T-helper 1 cell (primary cell): ENCODE measurements at places on chromosomes 12 and 14.

GRCh38 chr14:75077794-75078193, 8.4 kb downstream of the ZC2HC1C start:
- DNase-seq: no peak

- DNase-seq: no peak
Observed at GRCh38 chr12:79373896-79374499, 316.8 kb downstream of the PAWR start.

DNA sequence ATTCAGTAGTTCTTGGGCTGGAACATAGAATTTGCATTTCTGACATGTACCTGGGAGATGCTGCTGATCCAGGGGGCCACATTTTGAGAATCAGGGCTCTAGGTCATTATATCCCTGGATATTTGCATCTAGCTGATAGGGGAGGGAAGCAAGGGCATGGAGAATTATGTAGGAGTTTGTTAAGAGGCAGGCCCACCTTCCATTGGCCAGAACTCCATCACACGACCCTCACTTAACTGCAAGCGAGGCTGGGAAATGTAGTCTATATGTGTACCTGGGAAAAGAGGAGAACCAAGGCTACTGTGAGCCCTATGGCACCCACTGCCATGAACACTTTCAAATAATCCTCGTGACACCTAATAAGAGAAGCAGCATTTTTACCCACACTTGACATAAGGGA, 657.6 kb downstream of the MED13L start:
- no peak for DNase-seq

DNA sequence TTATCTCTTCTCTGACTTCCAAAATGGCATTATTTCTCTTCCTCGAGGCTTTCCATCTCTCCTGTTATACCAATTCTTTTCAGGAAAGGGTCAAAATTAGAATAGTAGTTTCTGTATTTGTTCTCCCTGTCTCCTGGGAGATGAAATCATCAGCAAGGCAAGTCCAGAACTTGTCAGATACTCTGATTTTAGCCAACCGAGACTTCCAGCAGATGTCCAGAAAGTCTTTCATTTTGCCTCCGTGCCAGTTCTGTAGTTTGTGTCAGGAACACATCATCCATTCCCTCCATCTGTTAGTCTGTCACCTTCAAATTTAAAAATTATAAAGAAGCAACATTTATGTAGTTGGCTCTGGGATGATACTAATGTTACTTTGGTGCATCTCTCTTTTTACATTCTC, 275.7 kb downstream of the CCDC59 start:
- DNase-seq: no peak

DNA sequence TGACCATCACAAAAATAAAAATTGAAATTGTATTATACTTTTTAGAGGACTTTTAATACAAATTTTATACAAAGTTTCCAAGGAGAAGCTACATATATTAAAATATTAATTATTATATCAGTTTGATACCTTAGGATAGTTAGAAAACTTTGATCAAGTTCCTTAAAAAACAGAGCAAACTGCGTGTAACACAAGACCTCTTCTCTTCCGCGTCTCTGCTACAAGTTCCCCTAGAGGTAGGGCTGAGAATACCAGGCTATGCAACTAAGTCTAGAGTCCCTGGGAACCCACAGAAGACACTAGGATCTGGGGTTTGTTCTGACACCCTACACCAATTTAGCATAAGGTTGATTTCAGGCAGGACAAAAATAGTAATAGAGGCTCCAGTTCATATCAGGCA, 319.0 kb downstream of the FOXG1 start:
- no peak for DNase-seq

DNA sequence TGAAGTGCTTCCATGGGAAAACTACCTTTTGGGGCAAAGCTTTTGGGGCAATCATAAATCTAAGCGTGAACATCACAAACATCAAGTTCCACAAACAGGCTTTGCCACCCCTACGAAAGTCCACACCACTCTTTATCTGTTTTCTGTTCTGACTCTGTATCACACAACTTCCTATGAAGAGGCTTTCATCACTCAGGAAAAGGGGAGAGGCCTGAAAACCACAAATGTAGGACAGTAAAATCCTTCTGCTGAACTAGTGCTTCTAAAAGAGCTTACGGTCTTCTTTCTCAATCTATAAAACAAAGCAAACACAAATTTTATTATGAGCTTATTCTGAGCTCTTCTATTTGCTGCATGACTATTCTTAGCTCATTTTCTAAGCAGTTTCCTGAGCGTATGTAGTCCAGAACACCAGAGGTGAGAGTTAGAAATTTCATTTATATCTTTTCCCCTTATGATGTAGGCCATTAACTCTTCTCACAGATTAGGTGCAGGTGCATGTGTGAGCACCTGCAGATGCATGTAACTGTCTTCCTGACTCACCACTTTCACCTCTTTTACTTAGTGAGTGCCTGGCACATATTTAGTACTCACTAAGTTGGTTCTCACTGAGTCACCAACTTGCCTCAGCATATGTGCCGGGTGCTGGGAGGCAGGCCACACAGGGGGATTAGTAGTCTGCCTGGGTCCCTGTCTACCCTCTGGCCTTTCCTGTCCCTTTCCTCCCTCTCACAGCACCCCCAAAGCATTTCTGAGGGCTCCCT, 32.9 kb upstream of the SYCP3 start:
- DNase-seq: peak; percentile 27

GRCh38 chr12:26771861-26772260, 61.1 kb downstream of the ITPR2 start:
- DNase-seq: no peak

- no peak for DNase-seq
Observed at GRCh38 chr14:84492685-84493084, 1037.3 kb upstream of the FLRT2 start.

GRCh38 chr12:25058658-25059058, 109.8 kb upstream of the BCAT1 start:
- no peak for DNase-seq

DNA sequence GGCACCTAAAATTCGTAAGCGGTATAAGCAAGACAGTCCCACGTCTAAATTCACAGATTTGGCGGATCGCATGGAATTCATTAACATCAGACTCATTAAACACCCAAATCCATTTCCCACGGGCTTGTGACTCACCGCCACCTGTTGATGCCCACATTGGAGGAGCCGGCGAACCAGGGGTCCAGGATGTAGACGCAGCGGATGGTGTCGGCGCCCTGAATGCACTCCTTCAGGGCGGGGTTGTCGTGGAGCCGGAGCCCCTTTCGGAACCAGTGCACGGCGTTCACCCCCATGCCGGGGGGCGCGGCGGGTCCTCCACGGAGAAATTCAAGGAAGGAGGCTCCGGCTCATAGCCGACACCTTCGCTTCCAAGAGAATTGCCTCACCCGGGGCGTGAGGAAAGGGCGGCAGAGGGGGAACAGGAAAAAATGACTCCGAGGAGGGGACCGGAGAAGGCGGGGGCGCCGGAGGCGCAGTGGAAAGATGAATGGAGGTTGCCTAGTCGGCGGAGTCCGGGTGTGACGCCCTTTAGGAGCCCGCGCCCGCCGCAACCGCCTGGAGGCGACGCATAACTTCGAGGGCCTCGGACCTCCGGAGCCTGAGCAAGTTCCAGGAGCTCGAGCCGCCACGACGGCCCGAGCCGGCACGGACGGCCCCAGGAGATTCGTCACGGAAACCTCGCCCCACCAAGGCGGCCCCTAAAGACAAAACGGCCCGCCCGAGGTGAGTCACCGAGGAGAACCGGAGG, 506 bp downstream of the CRY1 start:
- peak; percentile 52 for DNase-seq

GRCh38 chr14:68554231-68554630, 238.6 kb downstream of the ZFP36L1 start:
- DNase-seq: no peak

GRCh38 chr12:20946732-20947131, 136.2 kb downstream of the SLCO1B3 start:
- no peak for DNase-seq

GRCh38 chr12:49642370-49642802, 19.0 kb downstream of the PRPF40B start:
- no peak for DNase-seq

- no peak for DNase-seq
Observed at GRCh38 chr12:6346235-6346832, 4.5 kb upstream of the TNFRSF1A start.

DNA sequence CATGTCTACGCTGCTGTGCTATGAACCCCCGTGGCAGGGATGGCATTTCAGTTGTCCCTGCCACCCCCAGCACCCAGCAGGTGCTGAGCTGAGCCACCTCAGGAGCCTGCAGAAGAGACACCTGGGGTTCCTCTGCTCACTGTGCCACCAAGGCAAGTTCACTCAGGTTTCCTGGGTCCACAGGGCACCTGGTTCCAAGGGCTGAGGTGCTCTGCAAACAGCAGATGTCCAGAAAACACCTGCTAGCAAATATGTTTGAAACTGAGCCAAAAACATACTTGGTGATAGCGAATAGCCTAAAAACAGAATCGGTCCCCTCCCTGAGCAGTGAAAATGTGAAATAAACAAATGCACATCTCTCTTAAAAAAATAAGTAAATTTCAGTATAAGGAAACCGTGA, 35.6 kb upstream of the GPR68 start:
- no peak for DNase-seq

GRCh38 chr12:69459477-69459876, 10.7 kb upstream of the FRS2 start:
- no peak for DNase-seq

DNA sequence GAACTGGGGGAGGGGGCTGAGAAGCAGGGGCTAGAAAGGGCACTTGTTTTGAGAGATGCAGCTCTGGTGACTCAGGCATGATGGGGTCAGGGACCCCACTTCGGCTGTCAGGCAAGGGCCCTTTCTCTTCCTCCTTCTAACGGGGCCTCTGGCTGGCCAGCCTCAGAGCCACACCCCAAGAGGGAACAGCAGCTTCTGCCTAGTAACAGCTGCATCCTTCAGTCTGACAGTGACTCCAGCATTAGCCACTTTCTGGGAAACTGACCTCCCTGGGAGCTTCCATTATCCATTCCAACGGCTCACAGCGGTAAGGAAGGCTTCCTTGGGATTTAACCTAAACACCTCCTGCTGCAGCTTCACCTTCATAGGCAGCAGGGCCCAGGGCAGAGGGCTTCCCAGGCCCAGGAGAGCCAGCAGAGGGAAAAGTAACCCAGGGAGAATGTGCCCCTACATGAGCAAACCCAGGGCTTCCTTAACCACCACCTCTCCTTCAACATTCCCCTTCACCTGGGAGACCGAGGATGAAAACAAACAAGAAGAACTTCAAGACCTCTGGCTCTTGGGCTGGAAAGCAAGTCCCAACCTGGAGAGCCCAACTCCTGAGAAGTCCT, 2.7 kb downstream of the NCKAP5L start:
- DNase-seq: no peak

GRCh38 chr14:104514156-104514848, 65.3 kb upstream of the C14orf180 start:
- no peak for DNase-seq

GRCh38 chr12:122208073-122208820, 4.7 kb downstream of the B3GNT4 start:
- DNase-seq: no peak

GRCh38 chr14:71021347-71022011, 114.2 kb downstream of the PCNX1 start:
- no peak for DNase-seq

GRCh38 chr12:6536894-6537579, 2.7 kb downstream of the GAPDH start:
- no peak for DNase-seq

DNA sequence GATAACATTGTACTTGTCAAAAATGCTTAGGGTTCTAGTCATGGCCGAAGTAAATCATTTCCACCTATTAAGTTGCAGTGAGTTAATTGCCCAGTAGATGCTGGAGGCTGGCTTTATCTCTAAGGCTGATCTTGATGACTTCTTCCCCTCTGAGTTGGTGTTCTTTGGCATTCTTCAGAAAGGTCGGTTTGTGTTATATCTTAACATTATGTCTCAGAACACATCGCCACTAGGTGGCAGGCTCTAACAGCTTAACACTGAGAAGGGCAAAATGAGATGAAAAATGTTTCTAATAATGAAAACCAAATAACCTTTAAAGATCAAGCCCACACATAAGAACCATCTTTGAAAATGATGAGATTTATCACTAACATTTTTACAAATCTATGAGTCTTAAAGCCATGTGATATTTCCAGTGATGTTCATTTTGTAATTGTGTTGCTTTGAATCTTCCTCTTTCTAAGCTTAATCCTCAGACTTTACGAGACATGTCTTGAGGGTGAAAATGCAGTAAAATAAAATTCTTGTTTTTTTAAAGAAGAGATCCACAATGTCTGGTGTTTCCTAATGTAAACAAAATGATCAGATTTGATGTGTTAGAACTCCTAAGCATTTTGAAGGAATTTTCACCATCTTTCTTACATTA, 28.6 kb downstream of the SUDS3 start:
- peak; percentile 36 for DNase-seq

GRCh38 chr14:55536204-55536708, 43.8 kb upstream of the KTN1 start:
- DNase-seq: no peak

- no peak for DNase-seq
Observed at GRCh38 chr12:91609283-91609682, 426.7 kb upstream of the DCN start.

DNA sequence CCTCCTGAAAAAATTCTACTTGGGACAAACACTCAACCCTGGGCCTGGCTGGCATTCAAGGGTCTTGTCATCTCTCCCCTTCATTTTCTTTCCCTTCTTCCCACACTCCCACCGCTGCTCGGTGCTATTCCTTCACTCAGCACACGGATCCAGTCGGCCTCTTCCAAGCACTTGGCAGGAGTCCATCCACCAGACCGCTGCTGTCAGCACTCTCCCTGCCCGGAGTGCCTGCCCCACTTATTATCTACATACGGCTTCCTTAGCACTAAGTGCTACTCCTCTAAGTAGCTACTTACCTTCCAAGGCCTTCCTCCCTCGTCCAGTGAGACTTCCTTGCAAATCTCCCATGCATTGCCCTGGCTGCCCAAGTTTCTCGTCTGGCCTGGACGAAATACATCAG, 29.8 kb downstream of the CALM1 start:
- no peak for DNase-seq

DNA sequence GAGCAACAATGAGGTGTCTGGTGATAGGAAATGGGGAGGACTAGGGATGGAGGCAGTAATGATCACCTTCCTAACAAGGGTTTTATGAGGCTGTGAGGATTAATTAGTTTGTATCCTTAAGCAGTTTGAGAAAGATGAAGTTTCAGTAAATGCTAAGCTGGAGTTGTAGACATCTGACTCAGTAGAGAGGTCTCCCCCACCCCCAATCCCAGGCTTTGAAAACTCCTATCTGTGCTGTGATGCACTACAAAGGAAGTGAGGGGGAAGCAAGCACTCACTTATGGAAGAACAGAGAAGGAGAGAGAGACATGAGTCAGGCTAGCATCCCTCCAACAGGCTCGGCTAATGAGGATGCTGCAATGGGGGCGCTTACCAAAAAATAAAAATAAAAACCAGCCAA, 5.5 kb upstream of the BCL11B start:
- DNase-seq: no peak

- DNase-seq: peak; percentile 87
Observed at GRCh38 chr12:121776190-121777098, 17.0 kb downstream of the RHOF start.
